Activated CD4-positive, CD25-positive, alpha-beta regulatory T cell treated with anti-CD3 and anti-CD28 coated beads, Interleukin-2, amount 50 U/mL, for 16 hours (primary cell): ENCODE measurements at places on chromosomes 3 and 15.

DNA sequence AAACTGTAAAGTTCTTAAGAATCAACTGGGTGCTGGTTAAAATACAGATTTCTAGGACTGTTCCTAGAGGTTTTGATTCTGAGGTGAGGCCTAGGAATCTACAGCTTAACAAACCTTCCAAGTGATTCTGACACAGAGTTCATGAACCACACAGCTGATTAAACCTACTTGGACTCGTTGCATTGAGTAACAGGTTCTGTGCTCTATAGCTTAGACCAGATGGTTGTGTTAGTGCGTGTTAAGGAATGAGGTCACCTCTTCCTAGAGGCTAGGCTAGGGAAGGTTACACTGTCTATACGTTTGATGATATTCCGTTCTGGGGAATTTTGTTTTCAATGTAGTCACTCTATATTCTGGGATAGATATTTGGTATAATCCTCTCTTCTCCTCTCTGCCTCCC lies 21.9 kb downstream of the EID1 start:
- no peak for DNase-seq

DNA sequence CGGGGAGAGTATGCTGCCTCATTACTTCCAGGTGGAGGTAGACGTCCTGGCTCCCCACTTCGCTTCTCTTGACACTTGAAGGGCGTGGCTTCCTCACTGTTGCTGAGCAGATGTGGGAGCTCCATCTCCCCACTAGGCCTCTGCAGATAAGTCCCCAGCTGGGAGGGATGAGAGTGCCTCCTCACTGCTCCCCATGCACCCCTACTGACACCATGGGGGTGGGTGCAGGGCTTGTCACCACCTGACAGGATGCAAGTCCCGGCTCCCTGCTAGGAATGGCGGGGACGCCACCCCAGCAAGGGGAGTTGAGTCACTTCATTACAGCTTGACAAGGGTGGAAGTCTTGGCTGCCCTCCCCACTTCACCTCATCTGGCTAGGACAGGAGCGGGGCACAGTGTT lies 36.8 kb upstream of the ATG7 start:
- no peak for DNase-seq

DNA sequence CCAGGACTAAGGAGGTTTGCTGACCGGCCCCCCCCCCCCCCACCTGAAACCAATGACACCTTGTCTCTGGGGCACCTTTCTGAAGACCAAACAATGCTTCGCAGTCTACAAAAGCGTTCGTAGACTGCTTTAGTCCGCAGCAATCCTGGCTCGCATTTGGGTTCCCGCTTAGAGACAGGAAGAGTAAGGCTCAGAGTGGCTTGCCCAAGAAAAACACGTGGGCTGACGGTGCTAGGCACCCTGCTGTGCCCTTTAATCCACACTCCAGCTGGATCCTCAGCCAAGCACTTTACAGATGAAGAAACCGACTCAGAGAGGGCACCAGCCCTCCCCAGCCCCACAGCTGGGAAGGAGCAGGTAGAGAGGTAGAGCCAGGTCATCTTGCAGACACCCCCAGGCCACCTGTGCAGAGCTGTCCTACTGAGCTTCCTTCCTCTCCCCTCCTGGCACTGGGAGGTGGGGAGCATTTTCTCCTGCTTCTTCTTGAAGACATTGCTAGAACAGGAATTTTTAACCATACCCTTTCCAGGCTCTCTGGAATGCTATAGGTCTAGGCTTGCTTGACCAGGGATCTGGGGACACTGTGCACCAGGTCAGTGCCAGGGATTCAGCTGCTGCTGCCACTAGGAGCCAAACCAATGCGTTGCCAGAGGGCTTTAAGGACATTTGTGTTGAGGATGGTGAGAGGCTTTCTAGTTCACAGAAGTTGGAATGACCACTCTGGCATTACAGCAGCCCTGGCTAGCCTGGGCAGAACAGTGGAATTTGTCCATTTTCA lies 1.0 kb upstream of the KLF15 start:
- no peak for DNase-seq

DNA sequence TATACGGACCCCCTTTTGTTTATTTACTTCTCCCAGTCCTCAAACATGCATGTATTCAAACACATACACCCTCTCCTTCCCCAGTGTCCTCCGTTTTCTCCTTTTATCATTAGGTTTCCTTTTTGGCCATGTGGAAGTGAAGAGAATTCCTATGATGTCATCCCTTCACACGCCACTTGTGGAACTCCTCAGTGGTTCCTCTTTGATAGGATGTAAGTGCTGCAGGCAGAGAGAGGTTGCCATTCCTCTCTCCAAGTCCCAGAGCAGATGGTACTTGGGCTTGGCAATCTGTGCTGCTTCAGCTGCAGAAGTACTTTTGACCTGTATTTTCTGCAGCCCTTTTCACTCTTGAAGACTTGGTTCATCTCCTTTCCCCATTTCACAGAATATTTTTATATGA lies 32.9 kb upstream of the CRTC3 start:
- no peak for DNase-seq

- DNase-seq, result no peak
These were observed 983.7 kb downstream of the MCTP2 start for GRCh38 chr15:95215017-95215416.

GRCh38 chr3:33592999-33593398 lies 125.1 kb downstream of the CLASP2 start:
- no peak for DNase-seq

DNA sequence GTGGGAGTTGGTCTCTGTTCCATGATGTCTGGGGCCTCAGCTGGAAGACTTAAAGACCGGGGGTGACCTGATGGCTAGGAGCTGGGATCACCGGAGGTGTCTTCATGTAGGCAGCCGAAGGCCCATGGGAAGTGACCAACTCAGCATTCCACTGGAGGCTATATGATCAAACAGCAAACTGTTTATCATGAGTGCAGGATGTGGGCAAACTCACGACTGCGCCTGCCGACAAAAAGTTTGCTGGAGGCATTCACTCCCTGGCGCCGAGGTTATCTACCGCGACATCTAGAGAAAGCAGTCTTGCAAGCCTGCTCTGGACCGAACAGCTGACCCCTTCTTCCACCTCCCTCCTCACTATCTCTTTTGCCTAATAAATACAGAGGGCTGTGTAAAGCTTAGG lies 62.7 kb upstream of the NR2C2 start:
- DNase-seq, result no peak

DNA sequence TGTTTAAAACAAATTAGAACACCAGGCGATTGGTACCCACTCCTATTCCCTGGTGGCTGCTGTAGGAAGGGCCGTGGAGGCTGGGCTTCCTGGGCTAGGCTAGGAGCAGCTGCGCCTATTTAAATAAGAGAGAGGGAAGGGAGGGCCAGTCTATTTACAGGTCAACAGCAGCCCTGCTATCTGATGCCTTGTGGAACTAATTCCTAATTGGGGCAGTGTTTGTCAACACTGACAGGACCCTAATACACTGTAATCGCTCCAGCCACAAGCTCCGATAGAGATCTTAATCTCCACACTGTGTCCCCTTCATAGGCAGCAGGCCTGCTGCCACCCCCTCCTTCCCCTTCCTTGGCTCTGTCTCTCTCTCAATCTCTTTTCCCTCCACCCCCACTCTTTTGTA lies 116.9 kb upstream of the SOX14 start:
- no peak for DNase-seq

- DNase-seq, result no peak
These were observed 389.1 kb upstream of the RARB start for GRCh38 chr3:25038922-25039321.

DNA sequence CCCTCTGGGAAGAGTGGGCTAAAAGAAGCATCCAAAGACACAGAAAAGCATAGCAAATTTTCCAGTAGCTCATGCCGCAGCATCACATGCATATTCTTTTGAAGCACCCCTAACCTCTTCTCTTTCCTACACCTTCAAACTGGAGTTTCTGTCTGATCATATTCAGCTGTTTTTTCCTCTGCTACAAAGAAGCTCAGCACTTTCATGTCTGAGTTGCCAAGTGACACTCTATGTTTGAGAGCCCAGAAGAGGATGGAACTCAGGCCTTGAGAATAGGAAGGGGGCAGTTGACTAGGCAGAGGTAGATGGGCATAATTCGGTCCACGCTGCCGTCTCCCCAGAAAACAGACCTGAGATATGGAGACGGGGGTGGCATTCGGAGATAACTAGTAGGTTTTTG lies 489.6 kb upstream of the NR2F2 start:
- DNase-seq, result no peak

GRCh38 chr3:107882881-107883280 lies 207.9 kb downstream of the CD47 start:
- DNase-seq, result no peak

DNA sequence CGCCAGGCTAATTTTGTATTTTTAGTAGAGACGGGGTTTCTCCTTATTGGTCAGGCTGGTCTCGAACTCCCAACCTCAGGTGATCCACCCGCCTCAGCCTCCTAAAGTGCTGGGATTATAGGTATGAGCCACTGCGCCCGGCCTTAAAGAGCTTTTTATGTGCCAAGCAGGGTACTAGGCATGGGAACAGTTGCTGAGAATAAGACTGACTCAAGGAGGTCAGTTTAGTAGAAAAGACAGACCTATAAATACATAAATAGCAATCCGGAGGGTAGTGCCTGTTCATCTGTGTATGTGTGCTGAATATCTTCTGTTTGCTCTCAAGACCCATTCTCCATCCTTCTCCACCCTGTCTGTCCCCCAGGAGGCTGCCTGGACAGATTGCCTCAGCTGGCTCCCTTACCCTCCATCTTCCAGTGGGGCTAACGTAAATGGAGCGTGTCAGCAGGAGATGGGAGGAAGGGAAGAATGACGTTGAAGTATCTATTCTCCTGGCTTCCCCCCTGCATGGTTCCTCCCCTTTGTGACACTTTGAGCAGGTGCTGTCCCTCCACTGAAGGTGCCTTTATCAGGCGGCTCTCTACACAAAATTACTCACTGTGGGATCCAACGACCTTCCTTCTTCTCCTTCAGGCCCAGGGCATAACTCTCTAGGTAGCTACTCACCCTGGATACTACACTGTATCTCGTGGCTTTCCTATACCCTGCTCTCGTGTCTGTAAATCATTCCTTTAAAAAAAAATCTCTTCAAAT lies 31.1 kb downstream of the FBXO40 start:
- DNase-seq, result no peak

DNA sequence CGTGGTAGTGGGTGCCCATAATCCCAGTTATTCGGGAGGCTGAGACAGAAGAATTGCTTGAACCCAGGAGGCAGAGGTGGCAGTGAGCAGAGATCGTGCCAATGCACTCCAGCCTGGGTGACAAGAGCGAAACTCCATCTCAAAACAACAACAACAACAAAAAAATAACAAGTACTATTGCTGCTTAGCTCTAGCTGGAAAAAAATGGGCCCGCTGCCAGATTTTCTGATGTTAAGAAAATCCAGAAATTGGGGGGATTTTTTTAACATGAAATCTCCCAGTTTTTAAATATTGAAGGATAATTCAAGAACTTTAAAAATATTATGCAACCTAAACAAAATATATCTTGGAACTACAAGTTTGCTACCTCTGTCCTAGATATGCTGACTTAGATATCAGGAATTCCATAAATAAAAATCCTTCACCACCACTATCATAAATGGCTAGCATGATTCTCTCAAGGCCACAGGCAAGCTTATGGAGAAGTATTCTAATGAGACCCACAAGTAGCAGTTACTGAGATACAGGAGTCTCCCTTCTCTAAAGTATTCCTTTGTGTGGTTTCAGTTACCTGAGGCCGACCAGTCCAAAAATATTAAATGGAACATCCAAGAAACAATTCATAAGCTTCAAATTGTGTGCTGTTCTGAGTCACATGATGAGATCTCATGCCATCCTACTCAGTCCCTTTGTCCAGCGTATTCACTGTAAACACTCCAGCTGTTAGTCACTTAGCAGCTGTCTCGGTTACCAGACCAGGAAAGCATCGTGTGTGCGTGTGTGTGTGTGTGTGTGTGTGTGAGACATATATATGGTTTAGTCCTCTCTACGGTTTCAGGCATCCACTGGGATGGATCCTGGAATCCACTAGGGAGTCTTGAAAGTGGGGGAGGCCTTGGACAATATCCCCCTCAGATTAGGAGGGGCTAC lies 277.2 kb downstream of the TBL1XR1 start:
- DNase-seq, result no peak

DNA sequence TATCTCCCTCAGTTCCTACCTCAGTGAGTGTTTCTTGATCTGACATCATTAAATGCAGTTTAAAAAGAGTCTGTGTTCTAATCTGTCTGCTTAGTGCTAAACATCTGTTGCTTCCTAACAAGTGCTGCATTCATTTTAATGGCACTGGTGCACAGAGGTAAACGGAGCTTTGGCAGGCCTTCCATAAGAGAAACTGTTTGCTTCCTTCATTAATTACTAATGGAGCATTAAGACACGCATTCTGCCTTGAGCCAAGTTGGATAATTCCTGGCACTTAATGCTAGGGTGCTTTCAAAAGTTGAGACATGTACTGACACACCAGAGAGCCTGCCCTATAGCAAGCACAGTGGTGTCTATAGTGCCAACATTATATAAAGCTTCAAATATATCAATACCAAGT lies 34.7 kb downstream of the SCG5 start:
- no peak for DNase-seq

- no peak for DNase-seq
These were observed 913.8 kb downstream of the FHIT start for GRCh38 chr3:60337421-60337820.

DNA sequence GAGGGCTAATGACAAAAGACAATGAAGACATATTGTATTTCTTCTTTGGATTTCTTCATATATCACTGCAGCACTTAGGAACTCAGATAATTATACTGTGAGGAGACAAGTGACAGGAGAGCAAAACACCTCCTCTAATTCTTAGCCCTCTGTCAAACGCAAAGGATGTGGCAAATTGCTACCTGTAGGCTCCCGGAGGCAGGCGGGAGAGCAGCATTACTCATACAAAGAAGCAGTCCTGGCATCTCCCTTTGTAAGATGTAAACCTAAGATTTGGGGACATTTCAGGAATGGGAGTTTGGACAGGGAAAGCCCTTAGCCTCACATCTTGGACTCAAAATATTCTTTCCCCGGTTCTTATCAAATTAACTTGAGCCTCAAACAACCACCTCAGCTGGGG lies 460.8 kb downstream of the SOX2 start:
- DNase-seq, result no peak

GRCh38 chr15:46265664-46266347 lies 631.0 kb downstream of the SQOR start:
- DNase-seq, result no peak

DNA sequence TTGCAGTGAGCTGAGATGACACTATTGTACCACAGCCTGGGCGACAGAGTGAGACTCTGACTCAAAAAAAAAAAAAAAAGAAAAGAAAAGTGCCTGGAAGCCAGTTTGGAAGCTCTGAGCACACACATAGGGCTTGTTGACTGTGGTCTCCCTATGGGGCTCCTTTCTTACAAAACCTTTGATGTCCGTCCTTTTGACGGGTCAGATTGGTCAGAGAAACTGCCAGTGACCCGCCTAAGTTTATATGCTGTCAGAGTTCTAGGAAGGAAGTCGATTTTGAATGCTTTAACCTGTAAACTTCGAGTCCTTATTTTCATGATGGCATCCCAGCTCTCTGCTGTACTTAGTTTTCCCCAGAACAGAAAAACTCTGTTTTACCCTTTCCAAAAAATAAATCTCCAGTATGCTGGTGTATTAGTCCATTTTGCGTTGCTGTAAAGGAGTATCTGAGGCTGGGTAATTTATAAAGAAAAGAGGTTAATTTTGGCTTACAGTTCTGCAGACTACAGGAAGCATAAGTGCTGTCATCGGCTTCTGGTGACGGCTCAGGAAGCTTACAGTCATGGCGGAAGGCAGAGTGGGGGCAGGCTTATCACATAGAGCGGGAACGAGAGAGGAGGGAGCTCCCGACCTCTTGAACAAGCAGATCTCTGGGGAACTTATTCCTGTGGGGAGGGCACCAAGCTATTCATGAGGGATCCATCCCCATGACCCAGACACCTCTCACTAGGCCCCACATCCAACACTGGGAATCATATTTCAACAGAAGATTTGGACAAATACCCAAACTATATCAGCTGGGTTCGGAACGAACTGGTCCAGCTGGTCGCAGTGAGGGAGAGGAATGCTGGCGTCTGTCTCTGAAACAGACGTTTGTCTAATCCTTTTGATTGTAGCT lies 72.3 kb downstream of the LMLN start:
- no peak for DNase-seq
